ENCODE measurements at places on chromosomes 13 and 19.

GRCh38 chr13:80901111-80901510 lies 560.2 kb upstream of the SPRY2 start:
- no peak for DNase-seq

DNA sequence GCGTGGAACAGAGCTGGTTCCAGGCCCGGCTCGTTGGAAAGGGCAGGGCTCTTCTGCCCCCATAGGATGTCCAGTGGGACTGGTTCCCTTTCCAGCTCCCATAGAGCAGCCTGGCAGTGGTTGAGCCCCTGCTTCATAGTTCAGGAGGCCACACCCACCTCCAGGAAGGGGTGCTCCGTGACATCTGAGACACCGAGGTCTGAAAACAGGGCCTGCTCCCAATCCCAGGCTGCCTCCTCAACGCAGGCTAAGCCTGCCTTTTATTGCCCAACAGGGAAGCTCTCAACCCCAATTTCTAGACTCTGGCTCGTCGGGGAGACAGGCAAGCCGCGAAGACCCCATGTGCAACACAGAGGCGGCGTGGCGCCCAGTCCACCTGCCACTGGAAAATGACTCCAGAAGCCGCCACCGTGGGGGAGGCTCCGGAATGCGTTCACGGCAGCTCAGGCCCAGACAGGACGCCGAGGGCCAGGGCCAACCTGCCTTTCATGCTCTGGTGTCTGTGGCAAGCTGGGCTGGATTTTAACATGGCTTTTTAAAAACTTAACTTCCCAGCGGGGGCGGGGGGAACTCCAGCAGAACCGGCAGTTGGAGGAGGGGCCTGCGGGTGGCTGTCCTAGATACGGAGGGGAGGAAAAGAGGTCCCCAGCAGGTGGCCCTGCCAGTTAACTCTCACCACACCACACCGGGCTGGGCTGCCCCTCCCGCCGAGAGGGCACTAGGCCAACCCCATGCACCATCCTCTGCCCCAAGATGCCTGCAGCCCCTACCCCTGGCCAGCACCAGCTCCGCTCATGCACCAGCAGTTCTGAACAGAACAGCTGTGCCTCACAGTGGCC lies 17.9 kb upstream of the TINCR start:
- DNase-seq, result no peak

DNA sequence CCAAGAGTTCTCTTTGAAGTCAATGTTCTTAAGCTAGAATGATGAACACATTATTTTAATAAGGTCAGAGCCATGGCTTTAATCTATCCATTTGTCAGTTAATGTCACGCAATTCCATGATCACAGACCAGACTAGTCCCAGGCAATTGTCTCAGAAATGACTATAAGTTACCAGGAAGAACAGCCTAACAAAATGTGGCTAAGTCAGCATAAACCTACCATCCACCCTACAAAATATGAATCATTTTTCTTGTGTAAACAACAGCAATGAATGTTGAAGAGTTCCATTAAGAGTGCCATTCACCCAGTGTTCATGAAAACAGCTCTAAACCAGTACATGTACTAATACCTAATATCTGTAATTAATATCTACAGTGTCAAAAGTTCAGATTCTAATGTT lies 127.5 kb downstream of the KCTD12 start:
- DNase-seq, result no peak

- DNase-seq, result no peak
Observed at GRCh38 chr13:26664876-26665275, 95.7 kb downstream of the GPR12 start.

- DNase-seq, result no peak
Observed at GRCh38 chr19:46134527-46134926, 10.0 kb upstream of the IGFL3 start.

- DNase-seq, result no peak
Observed at GRCh38 chr19:33557196-33557595, 35.6 kb upstream of the PEPD start.

DNA sequence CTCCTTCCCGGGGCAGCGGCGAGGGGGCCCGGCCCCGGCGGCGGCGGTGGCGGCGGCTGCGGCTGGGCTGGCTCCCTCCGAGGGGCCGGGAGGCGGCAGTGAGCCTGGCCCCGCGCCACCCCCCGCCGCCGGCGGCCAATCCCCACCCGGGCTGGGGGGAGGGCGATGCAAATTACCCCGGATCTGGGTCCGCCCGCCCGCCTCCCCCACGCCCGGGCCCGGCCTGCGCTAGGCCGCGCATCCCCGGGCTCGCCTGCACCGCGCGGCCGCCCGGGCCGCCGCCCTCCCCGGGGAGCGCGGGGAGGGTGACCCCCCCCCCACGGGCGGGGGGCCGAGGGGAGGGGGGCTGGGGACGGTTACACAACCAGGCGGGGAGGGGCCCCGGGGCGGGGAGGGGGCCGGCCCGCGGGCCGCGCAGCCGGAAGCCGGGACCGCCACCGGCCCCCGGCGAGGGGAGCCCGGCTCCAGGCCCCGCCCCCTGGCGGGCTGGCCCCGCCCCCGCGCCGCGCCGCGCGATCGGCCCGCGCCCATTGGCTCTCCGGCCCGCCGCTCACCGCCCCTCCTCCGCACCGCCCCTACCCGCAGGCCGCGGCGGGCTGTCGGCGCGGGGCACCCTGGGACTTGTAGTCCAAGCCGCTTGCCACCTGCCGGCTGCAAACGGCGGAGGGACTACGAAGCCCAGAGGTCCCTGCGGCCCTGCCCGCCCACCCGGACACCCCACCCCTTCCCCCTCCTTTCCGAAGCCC lies 1.1 kb downstream of the ZBTB7A start:
- DNase-seq, result peak; percentile 89

- no peak for DNase-seq
Observed at GRCh38 chr13:99481366-99481765, 19.9 kb upstream of the TM9SF2 start.

- no peak for DNase-seq
Observed at GRCh38 chr13:46716821-46717220, 80.1 kb downstream of the ESD start.

DNA sequence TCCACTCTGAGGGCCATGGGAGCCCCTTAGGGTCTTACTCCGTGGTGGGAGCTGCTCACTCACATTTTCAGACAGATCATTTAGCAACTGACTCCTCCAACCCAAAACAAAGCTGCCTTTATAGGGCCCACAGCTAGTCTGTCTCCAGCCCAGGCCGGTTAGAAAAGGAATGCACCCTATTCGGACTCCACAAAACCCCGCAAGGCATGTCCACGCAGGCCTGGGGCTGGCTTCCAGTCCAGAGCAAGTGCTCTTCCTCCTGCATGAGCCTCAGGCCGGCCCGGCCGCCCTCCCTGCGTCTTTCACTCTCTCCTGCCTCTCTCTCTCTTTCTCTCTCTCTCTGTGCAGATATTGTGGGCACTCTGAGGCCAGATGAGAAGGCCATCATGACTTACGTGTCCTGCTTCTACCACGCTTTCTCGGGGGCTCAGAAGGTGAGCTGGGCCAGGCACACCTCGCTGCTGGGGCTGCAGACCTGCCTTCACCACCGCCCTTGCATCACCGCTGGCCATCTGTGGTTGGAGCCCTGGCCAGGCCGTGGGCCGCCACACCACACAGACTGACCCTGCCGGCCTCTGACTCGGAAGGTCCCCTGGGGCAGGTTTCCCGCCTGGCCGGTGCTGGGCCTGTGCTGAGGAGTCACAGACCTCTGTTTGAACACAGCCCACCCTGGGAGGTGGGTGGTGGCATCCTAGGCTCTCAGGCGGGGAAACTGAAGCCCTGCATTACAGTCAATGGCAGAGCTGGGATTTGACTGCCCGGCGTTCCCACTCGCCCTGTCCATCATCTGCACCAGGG lies 33.1 kb downstream of the CAPN12 start:
- DNase-seq, result no peak

DNA sequence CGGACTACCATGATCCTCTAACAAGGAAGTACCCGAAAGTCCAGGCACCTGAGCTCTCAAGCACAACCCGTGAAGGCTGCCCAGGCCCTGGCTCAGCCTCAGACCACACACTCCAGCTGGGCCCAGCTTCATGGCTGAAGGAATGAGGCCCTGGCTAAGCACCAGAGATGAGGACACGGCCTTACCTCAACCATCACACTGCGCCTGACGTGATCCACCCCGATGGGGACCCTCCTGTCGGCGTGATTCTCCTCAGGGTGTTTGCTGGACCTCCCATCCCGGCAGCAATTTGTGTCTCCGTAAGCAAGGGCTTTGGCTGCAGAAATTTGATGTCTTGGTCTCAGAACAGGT lies 56.5 kb downstream of the F2RL3 start:
- no peak for DNase-seq

- no peak for DNase-seq
Observed at GRCh38 chr13:45101327-45102018, 18.8 kb upstream of the GTF2F2 start.

DNA sequence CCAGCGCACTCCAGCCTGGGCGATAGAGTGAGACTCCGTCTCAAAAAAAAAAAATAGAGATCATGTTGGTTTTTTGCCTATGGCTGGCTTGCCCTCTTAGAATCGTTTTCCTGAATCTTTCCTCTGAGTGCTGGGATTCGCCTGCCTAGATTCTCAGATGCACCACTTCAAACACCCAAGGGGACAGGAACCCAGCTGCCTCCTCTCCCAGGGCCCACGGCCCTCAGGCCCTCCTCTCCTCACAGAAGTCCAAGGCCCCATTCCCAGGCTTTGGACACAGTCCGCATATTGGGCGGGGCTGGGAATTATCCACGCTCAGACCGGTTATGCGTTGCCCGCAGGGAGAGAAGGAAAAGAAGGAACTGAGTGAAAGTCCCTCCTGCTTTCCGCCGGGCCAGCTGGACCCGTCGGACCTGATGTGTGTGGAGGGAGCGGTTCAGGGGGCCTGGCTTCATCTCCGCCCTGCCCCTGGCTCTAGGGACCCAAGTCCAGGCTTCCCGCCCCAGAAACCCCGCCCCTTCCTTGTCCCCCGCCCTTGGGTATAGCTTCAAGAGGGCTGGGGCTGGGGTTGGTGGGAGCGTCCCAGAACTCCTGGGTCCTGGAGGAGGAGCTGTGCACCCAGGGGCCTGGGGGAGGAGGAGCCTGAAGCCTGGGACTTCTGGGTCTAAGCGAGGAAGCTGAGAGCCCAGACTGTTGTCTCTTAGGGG lies 5.8 kb downstream of the PPFIA3 start:
- no peak for DNase-seq

- no peak for DNase-seq
Observed at GRCh38 chr13:98819382-98820010, 67.0 kb upstream of the SLC15A1 start.

- DNase-seq, result no peak
Observed at GRCh38 chr19:54188215-54188871, 1.0 kb downstream of the MBOAT7 start.

DNA sequence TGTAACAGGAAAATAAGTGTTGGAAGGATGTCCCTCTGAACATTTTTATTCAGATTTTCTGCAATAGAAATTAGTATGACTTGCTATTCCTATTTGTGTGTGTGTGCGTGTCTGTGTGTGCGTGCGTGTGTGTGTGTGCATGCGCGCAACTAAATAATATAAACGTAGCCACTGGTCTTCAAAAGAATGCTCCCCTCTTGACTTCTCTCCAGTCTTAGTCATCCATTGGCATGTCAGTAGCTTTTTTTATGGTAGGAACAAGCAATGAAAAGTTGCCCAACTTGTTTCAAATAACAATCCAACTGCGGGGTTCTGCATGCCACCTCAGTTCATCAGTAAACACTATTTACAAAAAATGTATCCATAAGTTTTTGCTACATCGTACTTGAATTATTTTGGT lies 249.6 kb downstream of the GPC6 start:
- no peak for DNase-seq

- DNase-seq, result no peak
Observed at GRCh38 chr13:111531505-111531904, 211.1 kb downstream of the TEX29 start.

DNA sequence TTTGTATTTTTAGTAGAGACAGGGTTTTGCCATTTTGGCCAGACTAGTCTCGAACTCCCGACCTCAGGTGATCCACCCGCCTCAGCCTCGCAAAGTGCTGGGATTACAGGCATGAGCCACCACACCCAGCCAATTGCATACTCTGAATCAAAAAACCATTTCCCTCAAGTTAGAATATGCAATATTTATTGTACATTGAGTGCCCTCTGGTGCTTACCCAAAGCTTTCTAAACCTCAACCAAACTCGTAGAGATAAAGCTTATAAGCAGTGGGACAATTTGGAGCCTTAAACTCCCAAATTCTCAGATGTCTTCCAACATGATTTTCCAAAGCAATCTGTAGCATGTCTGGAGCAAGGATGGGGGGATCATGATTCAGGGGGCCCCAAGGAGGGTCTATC lies 22.4 kb downstream of the RFXAP start:
- DNase-seq, result no peak

DNA sequence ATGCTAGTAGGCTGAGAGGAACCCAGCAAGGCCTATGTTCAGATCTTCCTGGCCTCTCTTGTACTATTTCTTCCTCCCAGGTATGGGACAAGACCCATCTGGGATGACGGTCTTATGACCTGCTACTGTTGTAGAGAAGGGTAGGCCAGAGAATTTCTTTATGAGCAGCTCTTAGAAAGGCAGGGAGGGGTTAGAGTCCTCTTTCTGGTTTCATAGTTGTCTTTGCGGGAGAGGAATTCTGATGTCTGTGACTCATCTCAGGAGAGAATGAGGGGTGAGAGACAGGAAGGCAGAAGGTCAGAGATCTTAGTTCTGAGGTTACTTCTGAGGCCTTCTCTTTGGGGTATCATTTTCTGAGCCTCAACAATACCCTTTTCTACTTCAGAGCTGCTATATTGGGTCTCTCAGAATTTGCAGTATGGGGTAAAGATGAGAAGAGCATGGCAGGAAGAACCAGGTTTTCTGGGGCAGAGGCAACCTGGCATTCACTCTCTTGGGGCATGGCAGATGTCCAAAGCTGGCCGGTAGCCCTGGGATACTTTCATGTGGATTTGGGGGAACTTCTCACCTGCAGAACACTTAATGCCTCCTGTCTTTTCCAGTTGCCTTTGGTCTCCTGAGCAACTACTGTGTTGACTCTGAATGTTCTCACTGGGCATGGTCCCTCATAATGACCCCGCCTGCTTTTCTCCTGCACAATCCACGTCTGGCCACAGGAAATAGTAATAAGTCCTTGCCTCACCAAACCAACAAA lies 154.4 kb downstream of the GGACT start:
- no peak for DNase-seq

- DNase-seq, result no peak
Observed at GRCh38 chr19:3868770-3869456, at the start of gene ZFR2. Gene ZFR2, minus strand, starts transcription at chr19:3869038. Its CDS starts 21 bp downstream, at chr19:3869017.

- peak; percentile 32 for DNase-seq
Observed at GRCh38 chr19:12872941-12873890, 8.0 kb downstream of the DNASE2 start.

GRCh38 chr13:40671956-40672764 lies 5.7 kb upstream of the FOXO1 start:
- DNase-seq, result no peak
